Stimulated activated CD4-positive, alpha-beta T cell treated with anti-CD3 and anti-CD28 coated beads, TNF-alpha, amount 100 ng/mL, for 4 hours (primary cell): ENCODE measurements at places on chromosomes 4 and X.
A peak's percentile ranks its signal among the peaks of the same experiment; 100 is the strongest.

GRCh38 chr4:79290376-79290775 lies 35.5 kb downstream of the NAA11 start:
- DNase-seq: no peak

DNA sequence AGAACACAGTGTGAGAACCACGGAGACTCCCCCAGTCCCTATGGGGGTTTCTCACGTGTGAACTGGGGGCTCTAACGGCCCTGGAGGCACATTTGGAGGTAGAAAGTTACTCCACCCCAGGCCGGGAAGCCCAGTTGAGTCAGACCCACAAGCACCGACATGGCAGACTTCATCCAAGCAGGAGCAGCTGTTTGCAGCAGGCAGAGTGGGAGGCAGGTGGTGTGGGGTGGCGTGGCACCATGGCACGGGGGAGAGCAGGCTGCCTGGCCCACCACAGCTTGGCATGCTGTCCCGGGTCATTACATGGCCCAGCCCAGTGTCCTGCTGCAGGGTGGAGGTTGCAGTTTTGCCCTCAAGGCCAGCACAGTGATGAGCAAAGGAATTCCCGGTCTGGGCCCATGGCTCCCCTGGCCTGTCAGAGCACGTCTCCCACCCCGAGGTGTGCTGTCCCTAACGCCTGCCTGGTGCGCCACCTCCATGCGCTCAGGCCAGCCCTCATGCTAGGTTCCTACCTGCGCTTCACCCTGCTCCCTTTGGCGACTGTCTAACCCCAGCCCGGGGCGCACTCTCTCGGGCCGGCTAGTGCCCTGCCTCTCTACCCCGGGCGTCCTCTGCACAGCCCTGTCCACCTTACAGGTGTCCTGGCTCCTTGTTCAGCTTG lies 90.6 kb upstream of the AFAP1 start:
- no peak for DNase-seq

DNA sequence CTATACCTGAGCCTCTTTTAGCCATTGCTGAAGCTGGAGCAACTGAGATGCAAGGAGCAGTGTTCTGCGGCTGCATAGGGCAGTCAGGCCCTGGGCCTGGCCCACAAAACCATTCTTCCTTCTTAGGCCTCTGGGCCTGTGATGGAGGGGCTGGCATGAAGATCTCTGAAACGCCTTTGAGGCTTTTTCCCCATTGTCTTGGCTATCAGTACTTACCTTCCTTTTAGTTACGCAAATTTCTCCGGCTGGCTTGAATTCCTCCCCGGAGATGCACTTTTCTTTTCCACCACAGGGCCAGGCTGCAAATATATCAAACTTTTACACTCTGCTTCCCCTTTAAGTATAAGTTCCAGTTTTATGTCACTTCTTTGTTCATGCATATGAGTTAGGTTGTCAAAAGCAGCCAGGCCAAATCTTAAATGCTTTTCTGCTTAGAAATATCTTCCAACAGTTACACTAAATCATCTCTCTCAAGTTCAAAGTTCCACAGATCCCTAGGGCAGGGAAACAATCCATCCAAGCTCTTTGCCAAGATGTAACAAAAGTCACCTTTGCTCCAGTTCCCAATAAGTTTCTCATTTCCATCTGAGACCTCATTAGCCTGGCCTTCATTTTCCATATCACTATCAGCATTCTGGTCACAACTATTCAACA lies 194.4 kb upstream of the PCDH7 start:
- no peak for DNase-seq

DNA sequence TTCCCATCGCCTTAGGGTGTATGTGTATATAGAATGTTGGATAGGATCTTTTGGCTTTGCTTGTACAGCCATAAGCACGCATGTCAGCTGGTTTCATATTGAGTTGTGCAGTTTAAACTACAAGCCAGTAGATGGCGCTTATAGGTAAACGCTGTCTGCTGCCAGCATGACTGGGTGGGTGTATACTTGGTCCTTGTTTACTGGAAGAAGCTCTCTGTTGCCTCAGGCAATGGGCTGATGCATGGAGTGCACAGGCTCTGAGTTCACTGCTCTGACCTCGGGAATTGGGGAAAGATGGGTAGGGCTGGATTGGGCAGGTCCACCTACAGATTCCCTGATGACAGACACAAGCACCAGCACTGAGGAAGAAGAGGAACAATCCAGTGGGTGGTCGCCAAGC lies 831.5 kb downstream of the STIM2 start:
- no peak for DNase-seq

DNA sequence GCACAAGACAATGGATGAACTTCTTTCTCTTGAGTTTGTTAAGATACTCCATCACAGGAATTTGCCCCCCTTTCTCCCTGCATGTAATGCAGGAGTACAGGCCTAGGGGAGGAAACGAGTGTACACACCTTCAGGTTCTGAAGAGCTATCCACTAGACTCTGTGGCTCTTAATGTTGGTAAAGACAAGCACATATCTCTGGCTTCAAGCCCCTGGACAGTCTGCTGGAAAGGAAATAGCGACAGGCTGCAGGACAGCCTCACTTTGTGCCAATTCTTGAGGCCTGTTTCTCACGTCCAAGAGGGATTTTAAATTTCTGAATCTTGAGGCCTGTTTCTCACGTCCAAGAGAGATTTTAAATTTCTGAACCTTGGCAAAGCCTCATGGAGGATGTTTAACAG lies 87.1 kb downstream of the RLIM start:
- DNase-seq: no peak

DNA sequence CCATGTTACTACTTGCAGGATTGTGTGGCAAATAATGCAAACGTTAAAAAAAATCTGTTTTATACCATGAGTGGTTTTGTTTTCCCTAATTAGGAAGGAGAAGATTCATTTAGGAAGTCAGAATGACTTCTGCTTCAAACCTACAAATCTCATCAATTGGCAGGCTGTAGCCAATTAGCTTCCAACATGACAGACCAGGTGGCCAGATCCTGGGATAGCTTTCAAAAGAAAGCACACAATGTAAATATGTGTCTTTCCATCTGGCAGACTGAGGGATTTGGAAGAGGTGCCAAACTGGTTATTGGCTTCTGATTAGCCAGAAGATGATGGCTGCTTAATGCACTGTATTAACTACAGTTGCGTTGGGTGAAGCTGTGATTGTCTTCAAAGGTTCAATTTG lies 432.8 kb downstream of the ANKRD50 start:
- DNase-seq: no peak

- DNase-seq: no peak
Measured at GRCh38 chr4:74408639-74409038, 36.3 kb upstream of the AREG start.

DNA sequence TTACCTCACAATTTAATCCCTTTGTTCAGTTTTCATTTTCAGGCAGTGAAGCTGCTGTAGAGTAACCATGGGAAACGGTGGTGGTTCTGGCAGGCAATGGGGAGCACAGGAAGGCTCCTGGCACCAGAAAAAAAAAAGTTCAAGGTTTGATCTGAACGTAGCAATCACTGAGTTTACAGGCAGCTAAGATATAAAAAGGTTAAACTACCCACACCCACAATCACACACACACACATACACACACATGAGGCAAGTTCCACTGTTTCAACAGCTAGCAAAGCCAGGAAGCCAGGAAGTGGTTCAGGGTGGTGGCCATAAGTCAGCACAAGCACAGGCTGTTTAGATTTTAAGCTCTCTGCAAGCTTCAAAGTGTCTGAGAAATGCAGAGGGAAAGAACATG lies at the start of gene SULT1B1:
TSS of gene SULT1B1 (minus strand) at position 166 of the 400 bp plus-strand sequence. CDS start 5,403 bp downstream, outside the sequence.
- DNase-seq: no peak

- no peak for DNase-seq
Measured at GRCh38 chrX:103791228-103791627, 14.6 kb downstream of the PLP1 start.

- DNase-seq: no peak
Measured at GRCh38 chr4:30768277-30768676, 48.1 kb downstream of the PCDH7 start.

- DNase-seq: no peak
Measured at GRCh38 chr4:23887173-23887572, 2.7 kb downstream of the PPARGC1A start.

DNA sequence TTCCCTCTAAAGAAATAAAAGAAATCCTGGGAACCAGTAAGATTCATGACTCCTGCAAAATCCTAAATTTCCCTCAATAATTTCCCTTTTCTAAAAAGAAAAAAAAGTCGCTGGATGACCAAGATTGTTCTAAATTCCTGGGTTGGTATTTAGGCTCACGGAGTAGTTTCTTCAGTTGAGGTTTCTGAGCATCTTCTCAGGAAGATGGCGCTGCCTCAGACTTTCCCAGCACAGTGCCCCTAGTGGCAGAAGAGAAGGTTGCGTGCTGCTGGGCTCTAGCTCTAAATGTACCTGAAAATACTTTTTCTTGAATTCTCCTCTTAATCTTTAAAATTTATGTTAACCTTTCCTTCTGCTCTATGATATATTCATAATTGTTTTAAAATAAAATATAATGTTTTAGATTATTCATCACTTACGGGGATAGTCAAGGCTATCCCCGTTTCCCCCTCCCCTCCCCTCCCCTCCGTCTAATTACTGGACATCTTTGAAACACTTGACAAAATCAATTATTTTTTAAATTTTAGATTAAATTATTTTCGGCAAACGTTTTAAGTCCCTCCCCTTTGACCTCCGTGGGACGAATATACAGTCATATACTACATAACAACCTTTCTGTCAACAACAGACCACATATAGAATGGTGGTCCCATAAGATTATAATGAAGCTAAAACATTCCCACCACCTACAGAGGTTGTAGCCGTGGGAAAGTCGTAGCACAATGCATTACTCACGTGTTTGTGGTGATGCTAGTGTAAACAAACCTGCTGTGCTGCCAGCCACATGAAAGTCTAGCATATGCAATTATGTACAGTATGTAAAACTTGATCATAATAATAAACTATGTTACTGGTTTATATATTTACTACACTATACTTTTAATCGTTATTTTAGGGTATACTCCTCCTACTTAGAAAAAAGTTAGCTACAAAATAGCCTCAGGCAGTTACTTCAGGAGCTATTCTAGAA lies 41.0 kb upstream of the GATB start:
- peak; percentile 24 for DNase-seq

- no peak for DNase-seq
Measured at GRCh38 chr4:136865526-136865925, 666.8 kb downstream of the PCDH18 start.
